ENCODE measurements at places on chromosomes 16 and 17. TPM values are rescaled to one million over a fixed set of nuclear protein-coding genes. Genes with fewer than 3 reads are reported as not detected.

Gene NPIPB13
- 0.65 TPM for total RNA-seq

Gene FAM234A
- 84.5 TPM for total RNA-seq

Gene WNK4
- not detected for total RNA-seq

Gene TBC1D3K
- total RNA-seq, result not detected

Gene RNU2-1
- not detected for total RNA-seq

Gene DHRS7C
- not detected for total RNA-seq

Gene ITGB3
- total RNA-seq, result 40.4 TPM

Gene ITGAL
- total RNA-seq, result not detected

Gene ALOX15B
- total RNA-seq, result not detected

Gene KRT222
- not detected for total RNA-seq

Measured in hair follicle dermal papilla cell (primary cell).